HT1080 (cell line): ENCODE measurements at places on chromosomes 6 and 20.

GRCh38 chr6:53361549-53362031 is 12.8 kb upstream of the ELOVL5 start:
- peak; percentile 35 for DNase-seq

GRCh38 chr6:27870291-27870870 is 41.8 kb downstream of the OR2B2 start:
- DNase-seq: no peak

DNA sequence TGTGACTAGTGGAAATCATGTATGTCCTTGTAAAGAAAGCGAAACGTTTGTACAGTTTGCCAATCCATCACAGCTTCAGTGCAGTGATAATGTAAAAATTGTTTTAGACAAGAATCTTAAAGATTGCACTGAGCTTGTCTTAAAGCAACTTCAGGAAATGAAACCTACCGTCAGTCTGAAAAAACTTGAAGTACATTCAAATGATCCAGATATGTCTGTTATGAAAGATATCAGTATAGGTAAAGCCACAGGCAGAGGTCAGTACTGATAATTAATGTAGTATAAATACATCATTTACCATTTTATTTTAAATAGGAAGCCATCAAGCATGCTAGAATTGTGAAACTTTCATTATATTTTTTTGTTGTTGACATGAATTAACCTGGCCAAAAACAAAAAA is 60.9 kb upstream of the SMIM8 start:
- DNase-seq: no peak

- no peak for DNase-seq
Observed at GRCh38 chr20:7710440-7710839, 229.8 kb downstream of the HAO1 start.

DNA sequence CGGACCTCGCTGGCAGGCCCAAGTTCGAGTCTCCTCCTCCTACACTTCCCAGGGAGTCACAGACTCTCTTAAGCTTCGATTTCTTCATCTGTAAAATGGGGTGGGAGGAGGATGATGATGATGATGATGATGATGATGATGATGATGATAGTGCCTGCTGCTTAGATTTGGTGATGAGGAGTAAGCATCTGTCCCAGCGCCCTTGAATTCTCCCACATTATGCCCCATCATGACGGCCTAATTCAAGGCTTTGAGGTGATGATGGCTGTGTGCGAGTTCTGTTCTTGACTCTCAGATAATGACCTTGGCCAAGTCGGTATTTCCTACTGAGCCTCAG is 487 bp upstream of the KIAA1755 start:
- no peak for DNase-seq
